ENCODE measurements at places on chromosomes 4 and X. TPM values are rescaled to one million over a fixed set of nuclear protein-coding genes. Genes with fewer than 3 reads are reported as not detected.

HSFX2 gene
- polyA plus RNA-seq = 0.16 TPM

FHL1 gene
- 10.7 TPM for polyA plus RNA-seq

NLGN3 gene
- polyA plus RNA-seq = 0.15 TPM

POF1B gene
- 3.9 TPM for polyA plus RNA-seq

BEND4 gene
- 6.6 TPM for polyA plus RNA-seq

SPOCK3 gene
- polyA plus RNA-seq = not detected

FRAS1 gene
- polyA plus RNA-seq = not detected

DCAF12L2 gene
- polyA plus RNA-seq = not detected

ADH1A gene
- polyA plus RNA-seq = not detected

BEND2 gene
- 0.24 TPM for polyA plus RNA-seq

ASB12 gene
- polyA plus RNA-seq = not detected

HELT gene
- not detected for polyA plus RNA-seq

FRMD7 gene
- polyA plus RNA-seq = not detected

All from IgD-negative memory B cell (primary cell).